ENCODE measurements at places on chromosomes 2 and 18.

DNA sequence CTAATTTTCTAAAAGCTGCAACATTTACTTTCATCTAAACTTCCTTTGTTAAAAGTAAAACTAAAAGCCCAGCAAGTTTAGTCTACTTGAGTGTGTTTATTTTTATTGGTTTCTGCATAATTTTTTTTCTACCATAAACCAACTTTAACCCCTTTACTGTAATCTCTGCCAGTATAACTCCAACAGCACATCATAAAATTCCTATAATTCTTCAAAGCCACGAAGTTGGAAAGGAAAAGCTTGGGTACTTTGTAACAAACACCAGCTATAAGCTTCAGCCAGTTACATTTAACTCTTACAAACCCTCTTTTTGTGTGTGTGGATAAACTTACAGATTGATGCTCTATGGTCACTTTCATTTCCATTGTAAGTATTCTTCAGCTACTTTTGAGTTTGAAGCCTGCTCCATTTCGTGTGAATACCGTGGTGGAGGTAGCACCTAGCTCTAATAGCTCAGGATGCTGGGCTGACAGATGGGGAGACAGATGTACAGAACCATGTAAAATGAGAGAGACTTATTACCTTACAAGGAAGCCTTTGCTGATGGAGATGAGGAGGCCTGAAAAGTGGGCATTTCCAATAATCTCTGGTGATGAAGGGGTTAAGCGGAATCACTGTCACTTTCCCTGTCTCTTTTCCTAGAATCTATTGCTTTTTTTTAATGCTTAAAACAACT is 42.5 kb downstream of the ZEB2 start:
- DNase-seq = no peak

GRCh38 chr2:8438476-8438875 is 243.4 kb upstream of the ID2 start:
- DNase-seq = peak; percentile 8

GRCh38 chr2:79369127-79369526 is 143.7 kb upstream of the CTNNA2 start:
- no peak for DNase-seq

GRCh38 chr2:25354116-25354515 is 12.4 kb upstream of the DNMT3A start:
- no peak for DNase-seq

GRCh38 chr2:23838996-23839395 is 87.9 kb downstream of the ATAD2B start:
- DNase-seq = no peak

DNA sequence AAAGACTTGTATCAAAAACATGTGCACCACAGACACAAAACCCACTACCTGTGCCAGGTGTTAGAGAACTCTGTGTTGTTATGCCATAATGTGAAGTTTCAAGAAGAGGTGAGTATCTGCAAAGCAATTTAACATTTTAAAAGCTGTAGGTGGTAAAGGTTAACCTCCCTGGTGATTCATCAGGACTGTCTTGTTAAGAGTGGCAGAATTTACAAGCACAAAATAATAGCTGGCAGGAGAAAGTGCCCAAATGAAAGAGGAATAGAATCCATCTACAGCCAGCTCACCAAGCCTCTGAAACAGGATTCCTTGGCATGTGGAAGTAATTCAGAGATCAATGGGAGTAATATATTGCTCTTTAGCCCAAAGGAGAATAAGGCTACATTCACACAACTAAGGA is 230.7 kb downstream of the AFF3 start:
- no peak for DNase-seq

DNA sequence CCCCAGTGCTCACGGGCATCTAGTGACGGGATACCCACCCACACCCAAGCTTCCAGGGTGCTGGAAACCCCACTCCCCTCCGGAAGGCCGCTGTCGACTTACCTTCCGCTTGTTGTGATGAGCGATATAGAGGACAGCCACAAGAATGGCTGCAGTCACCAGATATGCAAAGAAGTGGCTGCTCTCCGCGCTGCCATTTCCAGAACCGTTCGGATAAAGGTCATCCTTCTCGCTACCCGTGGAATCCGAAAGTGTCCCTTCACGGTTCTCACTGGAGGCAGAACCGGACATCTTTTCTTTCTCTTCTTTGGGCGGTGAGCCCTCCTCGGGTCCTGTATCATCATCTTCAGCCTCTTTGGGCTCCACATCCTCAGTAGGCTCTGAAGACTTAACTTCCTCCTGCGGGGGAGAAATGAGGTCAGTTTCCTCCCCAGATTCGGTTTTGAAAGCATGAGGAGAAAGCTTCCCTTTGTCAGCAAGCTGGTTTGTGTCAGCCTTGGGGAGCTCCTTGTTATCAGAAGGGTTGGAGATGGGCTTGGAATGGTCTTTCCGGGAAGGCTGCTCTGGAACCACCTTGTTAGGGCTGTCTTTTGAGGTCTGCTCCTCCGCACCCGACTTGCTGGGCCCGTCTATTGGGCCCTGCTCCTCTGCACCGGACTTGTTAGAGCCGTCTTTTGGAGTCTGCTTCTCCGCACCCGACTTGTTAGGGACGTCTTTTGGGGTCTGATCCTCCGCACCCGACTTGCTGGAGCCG is 1.2 kb downstream of the TGOLN2 start:
- DNase-seq = peak; percentile 56

DNA sequence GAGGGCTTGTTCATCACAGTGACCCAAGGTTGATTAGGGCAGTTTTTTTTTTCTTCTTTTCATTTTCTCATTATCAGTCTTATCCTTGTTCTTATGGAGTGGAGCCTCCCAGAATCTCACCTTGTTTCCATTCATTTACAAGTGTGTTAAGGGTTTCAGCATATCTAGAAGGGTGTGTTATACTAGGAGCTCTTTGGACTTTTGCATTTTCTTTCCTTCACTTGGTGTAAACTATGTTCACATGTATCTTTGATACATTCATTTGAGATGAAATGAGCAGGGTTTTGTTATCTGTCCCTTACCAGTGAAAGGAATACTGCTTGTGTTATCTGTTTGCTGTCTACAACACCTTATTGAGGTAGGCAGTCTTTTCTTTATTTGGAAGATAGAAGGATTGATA is 96.7 kb downstream of the WDR7 start:
- no peak for DNase-seq

- DNase-seq = no peak
Measured at GRCh38 chr18:30676053-30676480, 366.5 kb downstream of the DSC3 start.

- DNase-seq = no peak
Measured at GRCh38 chr2:75573145-75573878, 12.6 kb upstream of the EVA1A start.

DNA sequence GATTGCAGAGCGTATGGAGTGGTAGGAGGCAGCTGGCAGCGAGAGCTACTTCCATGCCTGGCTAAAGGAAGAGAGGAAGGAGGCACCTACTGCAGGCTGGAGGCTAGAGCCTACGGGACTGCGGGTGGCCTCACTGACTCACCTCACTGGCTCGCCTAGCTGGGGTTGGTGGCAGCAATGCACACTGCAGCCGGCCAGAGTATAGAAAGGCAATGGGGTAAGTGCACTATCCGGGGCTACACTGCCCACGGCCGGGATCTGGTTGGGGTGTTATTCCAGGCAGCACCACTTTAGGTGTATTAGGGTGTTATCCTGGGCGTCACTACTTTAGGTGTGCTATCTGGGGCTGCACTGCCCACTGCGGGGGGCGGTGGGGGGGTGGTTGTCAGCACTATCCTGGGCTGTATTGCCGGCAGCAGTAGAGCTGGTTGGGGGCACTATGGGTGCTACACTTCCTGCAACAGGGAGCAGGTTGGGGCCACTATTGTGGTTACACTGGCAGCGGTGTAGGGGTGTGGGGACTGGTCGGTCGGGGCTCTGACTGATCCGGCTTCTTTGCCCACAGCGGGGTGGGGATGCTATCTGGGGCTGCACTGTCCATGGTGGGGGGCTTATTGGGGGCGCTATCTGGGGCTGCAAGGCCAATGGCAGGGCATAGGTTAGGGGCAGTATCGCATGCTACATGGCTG is 33.3 kb upstream of the ANKRD62 start:
- DNase-seq = no peak

DNA sequence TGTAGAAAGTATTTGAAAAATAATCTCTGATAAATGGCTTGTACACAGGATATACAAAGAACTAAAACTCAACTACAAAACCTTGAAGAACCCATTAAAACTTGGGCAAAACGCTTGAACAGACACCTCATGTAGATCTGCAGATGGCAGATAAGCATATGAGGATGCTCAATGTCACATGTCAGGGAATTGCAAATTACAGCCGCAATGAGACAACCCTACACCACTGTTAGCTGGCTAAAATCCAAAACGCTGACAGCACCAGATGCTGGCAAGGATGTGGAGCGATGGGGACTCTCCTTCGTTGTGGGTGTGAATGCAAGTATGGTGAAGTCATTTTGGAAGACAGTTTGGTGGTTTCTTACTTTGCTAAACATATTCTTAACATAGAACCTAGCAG is 53.7 kb downstream of the SNTG2 start:
- peak; percentile 55 for DNase-seq

- no peak for DNase-seq
Measured at GRCh38 chr18:8279346-8279745, 329.9 kb upstream of the RAB12 start.

DNA sequence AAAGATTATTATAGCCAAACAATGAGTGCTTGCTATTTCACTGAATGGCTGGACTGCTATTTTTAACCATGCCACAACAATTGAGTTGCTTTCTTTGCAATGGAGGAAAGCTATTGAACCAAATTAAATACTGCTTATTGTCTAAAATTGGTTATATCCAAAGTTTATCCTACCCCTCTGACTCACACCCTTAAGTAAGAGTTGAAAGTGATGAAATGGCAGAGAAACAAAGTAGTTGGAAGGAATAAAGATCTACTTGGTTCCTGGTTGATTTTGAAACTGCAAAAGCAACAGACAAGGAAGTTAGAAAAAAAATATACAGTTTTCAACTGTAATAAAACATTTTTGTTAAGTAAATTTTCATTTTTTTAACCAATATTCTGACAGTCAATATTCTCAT is 47.5 kb downstream of the EML4 start:
- no peak for DNase-seq

DNA sequence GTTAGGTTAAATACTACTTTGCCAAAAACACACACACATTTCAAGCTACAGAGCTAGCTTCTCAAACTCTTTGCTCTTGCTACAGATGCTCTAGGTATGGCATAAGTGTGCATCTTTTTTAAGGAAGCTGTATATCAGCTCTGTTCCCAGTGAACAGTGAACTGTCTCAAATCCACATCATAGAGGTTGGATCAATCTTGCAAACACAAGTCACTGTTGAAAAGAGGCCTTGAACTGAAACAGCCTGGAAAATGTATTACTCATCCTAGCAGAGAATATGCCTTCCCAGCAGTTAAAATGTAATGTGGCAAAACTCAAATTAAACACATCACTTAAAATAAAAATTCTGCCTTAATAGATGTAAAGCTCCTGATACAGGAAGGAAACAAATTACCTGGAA is 151.8 kb downstream of the WDPCP start:
- DNase-seq = no peak

DNA sequence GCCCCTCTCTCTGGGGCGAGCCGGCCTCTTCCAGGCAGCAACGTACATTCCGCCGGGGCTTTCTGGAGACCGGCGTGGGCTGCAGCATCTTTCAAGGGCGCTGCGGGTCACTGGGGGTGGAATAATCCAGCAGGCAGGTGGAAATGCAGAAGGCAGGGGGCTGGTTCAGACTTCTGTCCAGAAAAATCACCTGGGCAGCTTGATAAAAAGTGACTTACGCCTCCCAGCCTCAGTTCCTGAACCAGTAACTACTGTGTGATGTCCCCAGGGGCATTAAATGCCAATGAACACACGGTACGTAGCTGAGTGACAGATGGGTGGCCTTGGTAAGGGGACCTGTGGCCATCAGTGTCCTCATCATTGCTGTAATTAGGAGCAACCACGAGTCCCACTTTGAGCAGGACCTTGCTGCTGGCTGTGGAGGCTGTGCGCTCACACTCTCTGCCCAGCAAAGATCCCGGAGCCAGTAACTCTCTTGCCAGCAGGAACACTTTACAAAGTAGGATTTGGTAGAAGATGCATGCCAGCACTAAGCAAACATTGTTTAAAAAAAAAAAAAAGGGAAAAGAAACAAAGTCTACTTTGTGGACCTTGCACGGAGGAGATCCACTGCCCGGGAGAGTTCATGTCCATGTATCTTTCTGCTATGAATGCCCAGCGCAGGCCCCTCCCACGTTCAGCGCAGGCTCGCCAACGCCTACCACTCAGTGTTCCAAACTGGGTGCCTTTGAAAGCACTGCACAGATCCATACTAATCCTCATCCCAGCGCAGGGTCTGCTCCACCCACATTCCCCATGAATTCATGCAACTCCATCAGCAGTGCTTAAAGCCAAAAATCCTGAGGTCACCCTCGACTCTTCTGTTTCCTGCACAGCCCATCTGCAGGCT is 177.3 kb downstream of the HDAC4 start:
- DNase-seq = no peak

- no peak for DNase-seq
Measured at GRCh38 chr18:68992719-68993482, 195.0 kb downstream of the CCDC102B start.

DNA sequence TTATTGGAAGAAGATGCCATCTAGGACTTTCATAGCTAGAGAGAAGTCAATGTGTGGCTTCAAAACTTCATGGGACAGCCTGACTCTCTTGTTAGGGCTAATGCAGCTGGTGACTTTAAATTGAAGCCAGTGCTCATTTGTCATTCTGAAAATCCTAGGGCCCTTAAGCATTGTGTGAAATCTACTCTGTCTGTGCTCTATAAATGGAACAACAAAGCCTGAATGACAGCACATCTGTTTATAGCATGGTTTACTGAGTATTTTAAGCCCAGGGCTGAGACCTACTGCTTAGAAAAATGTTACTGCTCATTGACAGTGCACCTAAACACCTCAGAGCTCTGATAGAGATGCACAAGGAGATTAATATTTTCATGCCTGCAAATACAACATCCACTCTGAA is 30.8 kb downstream of the ZNF892 start:
- no peak for DNase-seq

GRCh38 chr2:139613264-139613663 is 833.1 kb upstream of the NXPH2 start:
- no peak for DNase-seq

DNA sequence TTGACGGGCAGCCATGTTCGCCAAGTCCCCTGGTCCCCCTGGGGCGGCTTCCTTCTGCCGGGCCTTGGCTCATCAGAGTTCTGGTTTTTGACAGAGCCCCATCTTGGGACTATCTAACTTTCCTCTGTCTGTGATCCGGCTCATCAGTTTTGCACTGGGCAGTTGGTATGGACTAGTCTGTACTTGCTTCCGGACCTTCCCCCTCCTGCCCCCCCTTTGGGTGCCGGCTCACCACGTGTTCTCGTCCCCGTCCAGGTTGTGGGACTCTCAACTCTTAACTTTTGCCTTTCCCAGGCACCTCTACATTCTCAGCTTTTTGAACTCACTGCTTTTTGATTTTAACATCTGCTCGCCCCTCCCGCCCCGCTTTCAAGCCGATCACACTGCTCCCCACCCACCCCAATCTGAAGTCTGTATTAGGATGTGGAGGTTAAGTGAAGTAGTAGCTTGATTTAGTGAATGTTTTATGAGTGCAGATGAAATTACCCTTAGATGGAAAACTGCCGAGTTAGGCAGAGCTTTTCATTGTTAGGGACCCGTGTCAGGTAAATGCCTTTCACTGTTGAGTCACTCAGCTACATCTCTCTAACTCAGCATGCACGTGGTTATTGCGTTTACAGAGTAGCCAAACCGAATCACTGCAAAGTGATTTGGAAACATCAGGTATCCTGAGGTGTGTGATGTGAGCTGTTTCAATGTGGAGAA is 874 bp downstream of the WDR43 start:
- peak; percentile 11 for DNase-seq

- DNase-seq = peak; percentile 33
Measured at GRCh38 chr2:95389245-95390119, 13.0 kb upstream of the FAHD2A start.
